ENCODE measurements at places on chromosomes 11 and 22.

DNA sequence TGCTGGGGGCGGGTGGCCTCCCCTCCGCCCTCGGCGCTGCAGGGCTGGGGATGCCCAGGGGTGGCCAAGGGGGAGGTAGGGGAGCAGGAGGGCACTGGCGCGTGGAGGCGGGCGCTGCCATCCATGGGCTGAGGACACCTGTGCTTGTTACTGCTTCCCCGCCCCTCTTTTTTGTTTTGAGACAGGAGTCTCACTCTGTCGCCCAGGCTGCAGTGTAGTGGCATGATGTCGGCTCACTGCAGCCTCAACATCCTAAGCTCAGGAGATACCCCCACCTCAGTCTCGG is 683 bp upstream of the FADS3 start:
- DNase-seq = no peak

DNA sequence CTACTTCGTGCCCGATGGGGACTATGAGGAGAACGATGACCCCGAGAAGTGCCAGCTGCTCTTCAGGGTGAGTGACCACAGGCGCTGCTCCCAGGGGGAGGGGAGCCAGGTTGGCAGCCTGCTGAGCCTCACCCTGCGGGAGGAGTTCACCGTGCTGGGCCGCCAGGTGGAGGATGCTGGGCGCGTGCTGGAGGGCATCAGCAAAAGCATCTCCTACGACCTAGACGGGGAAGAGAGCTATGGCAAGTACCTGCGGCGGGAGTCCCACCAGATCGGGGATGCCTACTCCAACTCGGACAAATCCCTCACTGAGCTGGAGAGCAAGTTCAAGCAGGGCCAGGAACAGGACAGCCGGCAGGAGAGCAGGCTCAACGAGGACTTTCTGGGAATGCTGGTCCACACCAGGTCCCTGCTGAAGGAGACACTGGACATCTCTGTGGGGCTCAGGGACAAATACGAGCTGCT is 751 bp downstream of the FIBIN start:
- peak; percentile 49 for DNase-seq

DNA sequence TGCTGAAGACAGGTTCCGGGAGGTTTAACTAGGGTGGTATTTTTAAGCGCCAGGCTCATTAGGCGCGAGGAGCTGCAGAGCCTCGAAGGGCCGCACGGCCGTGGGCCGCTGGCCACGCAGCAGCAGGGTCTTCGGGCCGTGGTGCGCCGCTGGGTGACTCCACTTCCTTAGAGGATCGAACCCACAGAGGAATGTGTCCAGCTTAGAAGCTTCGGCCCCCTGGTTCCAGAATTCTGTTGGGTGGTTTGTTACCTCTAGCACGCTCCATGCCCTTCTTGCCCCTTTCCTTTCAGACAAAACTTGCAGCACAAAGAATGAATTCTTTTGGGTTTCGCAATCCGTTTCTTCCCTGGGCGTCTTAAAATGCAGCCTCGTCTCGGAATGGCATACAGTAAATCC is 773 bp upstream of the PATL1 start:
- DNase-seq = no peak

GRCh38 chr22:50674606-50675552 is 2.3 kb downstream of the SHANK3 start:
- peak; percentile 81 for DNase-seq

DNA sequence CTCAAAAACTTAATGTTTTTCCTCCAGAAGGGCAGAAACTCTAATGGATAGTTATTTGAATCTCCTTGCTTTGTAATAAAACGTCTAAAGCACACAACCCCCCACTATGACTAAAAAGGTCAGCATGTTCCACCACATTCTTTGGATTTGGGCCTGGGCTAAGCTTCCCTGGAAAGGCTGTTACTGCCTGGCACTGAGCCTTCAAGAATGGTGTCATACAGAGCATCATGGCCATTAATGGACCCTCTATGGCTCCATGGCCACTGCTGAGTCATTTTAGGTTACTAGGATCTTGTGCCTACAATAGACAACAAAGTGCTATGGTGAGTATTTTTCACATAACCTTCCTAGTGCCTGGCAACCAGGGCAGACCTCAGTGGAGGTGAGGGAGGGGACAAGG is 242.6 kb upstream of the FAT3 start:
- no peak for DNase-seq

- DNase-seq = no peak
Observed at GRCh38 chr11:75142714-75143419, 8.0 kb upstream of the SLCO2B1 start.

DNA sequence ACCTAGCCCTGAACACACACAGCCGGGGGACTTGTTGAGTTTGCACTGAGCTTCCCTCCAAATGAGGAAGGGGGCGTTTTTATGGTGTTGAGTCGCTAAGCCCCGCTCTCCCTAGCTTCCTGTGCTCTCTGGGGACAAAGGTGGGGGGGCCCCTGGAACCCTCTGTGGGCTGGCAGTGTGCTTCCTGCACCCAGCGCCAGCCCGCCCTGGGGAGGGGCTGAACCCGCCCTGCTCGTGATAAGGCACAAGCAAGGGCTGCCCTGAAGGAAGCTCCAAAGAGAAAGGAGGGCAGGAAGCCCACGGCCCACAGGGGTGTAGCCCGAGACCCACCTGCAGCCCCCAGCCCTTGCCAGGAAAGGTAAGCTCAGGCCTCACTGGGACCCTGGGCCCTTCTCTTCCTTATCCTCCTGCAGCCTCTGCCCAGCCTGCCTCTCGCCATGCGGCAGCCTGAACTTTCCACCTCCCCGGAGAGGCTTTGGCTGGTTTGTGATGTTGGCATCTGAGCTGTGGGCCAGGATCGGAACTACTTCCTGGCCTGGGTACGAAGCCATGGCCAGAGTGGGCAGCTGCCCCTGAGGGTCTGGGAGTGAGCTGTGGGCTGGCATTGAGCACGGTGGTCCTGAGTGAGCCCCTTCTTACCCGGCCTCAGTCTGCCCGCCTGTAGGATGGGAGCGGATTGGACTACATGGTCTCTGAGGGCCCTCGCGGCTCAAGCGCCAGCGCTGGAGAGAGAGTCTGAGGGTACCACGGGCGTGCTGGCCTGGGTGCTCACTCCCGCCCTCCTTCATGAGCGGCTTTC is at the start of gene FERMT3:
Gene FERMT3, plus strand, starts transcription at position 265 of the 799 bp plus-strand sequence. CDS start 644 bp downstream, outside the sequence.
- DNase-seq = no peak

DNA sequence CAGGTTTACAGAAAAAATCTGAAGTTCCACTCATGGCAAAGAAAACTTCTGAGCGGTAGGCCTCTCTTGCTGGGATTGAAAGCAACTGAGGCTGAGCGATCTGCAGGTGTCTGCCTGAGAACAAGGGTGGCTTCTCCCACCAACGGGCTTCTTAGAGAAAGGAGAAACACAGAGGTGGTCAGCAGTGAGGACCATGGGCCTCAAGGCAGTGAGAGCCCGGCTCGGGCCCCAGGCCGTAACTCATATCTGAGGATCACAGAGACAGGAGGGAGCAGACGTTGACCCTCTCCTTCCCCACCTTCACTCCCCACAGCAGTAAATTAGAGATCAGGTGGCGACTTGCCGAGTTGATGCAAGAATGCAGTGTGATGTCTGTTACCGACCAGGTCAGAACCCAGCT is 50.9 kb upstream of the RTL6 start:
- DNase-seq = no peak

- DNase-seq = no peak
Observed at GRCh38 chr11:120550007-120550406, 38.5 kb downstream of the GRIK4 start.

- DNase-seq = no peak
Observed at GRCh38 chr22:37627545-37627944, 11.9 kb upstream of the SH3BP1 start.

GRCh38 chr22:19779685-19780268 is 19.2 kb downstream of the TBX1 start:
- no peak for DNase-seq

- DNase-seq = no peak
Observed at GRCh38 chr11:112514011-112514740, 253.5 kb upstream of the PLET1 start.

- DNase-seq = no peak
Observed at GRCh38 chr22:20203142-20203551, 52.3 kb upstream of the CCDC188 start.
